ENCODE measurements at places on chromosomes 5 and 9.

DNA sequence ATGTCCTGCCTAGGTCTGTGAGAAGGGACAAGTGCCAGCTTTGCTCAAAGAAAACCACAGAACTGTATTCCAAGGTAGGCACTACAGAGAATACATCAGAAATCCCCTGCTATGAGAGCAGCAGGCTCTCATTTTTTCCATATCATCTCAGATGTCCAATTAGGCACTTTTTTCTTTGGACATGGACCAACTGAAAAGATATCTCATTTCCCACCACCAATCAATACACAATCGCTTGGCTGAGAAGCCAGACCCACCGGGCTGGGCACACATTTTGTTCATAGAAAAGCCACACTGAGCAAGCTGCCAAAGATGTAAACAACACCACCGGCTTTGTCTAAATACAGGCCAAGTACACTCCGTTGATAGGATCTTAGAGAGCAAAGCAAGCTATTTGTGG is 25.9 kb downstream of the STOM start:
- no peak for DNase-seq

DNA sequence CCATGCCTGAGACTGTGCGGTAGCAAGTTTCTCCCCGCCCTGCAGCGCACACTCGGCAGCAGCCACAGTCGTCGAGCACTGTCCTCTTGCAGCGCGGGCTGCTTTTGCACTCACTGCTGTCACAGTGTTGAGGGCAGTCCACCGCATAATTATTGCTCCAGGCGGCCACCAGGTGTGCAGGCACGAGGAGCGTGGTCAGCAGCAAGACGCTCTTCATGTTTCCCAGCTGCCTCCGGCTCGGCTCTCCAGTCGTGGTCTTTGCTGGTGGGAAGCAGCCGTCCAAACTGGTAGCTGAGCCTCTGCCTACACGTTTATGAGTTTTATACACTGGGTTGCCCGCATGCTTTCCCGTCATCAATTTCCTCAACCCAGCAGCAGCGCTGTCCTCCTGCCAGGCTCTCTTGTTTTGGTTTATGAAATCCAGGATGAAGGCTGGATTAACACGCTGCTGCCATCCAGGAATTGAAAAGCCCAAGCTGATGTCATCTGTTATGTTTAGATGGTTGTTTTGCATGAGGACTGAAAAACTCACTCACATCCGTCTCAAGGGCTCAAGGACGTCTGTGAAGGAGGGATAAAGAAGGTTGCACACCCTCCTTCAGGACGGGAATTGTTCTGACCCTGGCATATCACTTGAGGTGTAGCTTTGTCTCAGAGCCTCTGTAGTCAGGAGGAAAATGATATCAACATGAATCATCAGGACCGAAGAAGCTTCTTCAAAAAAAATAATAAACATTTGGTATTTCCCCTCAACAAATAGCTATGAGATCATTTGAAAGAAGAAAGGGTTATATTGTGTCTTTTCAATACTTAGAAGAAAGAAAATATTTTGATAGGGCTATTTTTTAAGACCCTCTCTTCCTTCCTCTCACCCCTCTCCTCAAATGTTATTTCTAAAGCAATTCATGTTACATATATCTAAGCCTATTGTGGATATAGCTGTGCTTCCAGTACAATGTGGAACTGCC is at the start of gene ESM1:
Gene ESM1, minus strand, starts transcription at position 293 of the 968 bp plus-strand sequence. Its CDS starts 76 bp downstream, at position 217.
- DNase-seq: no peak

DNA sequence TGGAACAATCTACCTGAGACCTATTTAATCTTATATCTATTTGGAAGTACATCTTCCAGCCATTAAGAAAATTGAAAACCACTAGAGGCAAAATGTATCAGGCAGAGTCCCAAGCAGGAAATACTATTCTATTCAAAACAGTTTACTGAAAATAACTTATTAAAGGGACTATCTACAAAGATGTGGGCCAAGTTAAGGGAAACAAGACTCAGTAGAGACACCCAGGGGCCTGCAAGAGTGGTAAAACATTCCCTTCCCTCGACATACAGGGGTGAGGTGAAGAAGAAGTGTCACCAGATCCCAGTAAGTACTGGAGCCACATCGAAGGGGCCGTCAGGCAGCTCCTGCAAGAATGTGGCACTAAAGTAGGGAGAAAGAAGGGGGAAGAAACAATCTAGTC is 12.1 kb upstream of the NRG2 start:
- no peak for DNase-seq

- DNase-seq: no peak
Measured at GRCh38 chr5:96893342-96893741, 17.0 kb downstream of the ERAP2 start.

DNA sequence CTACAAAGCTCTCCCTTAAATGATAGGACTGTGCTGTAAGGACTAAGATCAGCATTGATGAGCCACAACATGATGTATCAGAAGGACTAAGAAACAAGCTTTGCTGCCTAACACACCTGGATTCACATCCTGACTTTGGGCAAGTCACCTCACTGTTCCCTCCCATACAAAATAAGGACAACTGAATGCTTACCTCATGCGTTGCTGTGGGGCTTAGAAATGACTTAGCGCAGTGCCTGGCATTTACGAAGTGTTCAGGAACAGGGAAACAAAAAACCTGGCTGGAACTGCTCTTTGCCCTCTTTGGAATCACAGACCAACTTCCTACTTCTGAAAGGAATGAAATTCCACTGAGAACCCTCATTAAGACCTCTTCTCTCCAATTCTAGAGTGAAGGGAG is 113.7 kb downstream of the BAAT start:
- no peak for DNase-seq

GRCh38 chr5:125559296-125559695 is 812.9 kb upstream of the ZNF608 start:
- DNase-seq: no peak

GRCh38 chr5:105536675-105537074 is 1974.1 kb upstream of the NUDT12 start:
- no peak for DNase-seq

- DNase-seq: no peak
Measured at GRCh38 chr5:149948993-149949392, 4.4 kb upstream of the PDE6A start.

GRCh38 chr5:9559965-9560364 is 14.1 kb upstream of the SEMA5A start:
- DNase-seq: no peak

GRCh38 chr9:109632817-109633216 is 134.7 kb upstream of the PTPN3 start:
- no peak for DNase-seq

DNA sequence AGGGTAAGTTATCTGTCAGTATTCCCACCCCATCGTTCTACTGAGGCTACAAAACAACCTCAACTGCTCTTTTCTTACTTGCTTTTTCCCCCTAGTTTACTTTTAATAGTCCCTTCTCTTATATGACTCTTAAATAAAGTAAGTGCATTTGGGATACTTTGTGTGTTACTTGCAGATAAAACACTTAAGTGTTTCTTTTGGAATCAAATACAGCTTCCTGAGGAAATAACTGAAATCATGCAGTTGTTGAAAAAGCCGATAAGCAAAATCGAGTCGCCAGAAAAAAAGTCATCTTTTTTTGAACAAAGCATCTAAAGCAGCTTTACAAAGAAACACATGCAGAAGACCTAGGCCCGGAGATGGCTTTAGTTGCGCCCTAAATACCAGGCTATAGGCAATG is 53.5 kb upstream of the EPB41L4A start:
- DNase-seq: no peak

DNA sequence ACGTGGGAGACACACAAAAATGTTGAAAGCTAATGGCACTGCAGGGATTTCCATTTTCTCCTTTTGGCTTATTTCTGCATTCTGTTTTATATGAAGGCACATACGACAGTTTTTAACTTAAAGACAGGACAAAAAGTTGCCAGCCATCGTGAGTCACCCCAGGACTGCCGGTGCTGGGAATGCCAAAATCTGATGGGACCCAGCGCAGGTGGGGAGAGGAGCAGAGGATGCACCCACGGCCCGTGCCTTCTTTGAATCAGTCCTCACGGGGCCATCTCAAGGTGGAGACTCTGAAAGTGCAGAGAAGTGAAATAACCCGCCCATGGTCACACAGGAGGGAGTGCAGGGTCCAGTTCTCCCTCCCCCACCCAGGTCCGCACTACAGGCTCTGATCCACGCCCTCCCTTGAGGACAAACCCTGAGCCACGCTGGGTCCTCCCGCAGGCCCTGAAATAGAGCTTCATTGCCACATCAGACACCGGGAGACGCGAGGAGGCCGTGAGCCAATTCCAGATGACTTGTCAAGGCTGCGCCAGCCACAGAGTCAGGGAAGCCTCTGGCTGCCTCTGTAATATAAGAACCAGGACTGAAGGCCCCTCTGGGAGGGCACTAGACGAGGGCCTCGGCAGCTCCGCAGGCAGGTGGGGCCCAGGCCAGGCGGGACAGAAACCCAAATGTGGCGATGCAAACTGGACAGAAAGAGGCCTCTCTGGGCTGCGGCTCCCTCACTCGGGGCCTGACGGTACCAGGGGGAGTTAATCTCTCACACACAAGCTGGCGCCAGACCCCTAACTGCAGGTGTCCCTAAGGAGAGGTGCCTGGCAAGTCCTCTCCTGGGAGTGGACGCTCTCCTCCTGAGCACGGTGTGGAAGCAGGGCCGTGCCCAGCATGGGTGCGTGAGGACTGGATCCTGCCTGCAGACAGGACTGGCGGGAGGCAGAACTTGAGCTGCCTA is 22.9 kb downstream of the ADAMTS2 start:
- no peak for DNase-seq

GRCh38 chr5:126948011-126948355 is 82.4 kb downstream of the MARCHF3 start:
- no peak for DNase-seq

- DNase-seq: no peak
Measured at GRCh38 chr5:79507251-79508205, 6.4 kb downstream of the HOMER1 start.

GRCh38 chr5:102764381-102765004 is 9.4 kb downstream of the PAM start:
- DNase-seq: no peak

- no peak for DNase-seq
Measured at GRCh38 chr5:80916676-80917075, 43.5 kb upstream of the RASGRF2 start.
